ENCODE measurements at places on chromosomes 13 and 19. TPM values are rescaled to one million over a fixed set of nuclear protein-coding genes. Genes with fewer than 3 reads are reported as not detected.
A peak's percentile ranks its signal among the peaks of the same experiment; 100 is the strongest.

The PNPLA6 gene
- 60.1 TPM for total RNA-seq

The LMTK3 gene
- total RNA-seq = 0.42 TPM

The C13orf42 gene
- not detected for total RNA-seq

The TPTE2 gene
- not detected for total RNA-seq

The DOHH gene
- total RNA-seq = 19.5 TPM

The LIPE gene
- total RNA-seq = 3.6 TPM

The LRRC8E gene
- total RNA-seq = not detected

The MIR17HG gene
- 0.45 TPM for total RNA-seq

The LGALS4 gene
- total RNA-seq = 0.50 TPM

GRCh38 chr13:94243551-94243950 lies 235.9 kb downstream of the DCT start:
- DNase-seq = no peak

DNA sequence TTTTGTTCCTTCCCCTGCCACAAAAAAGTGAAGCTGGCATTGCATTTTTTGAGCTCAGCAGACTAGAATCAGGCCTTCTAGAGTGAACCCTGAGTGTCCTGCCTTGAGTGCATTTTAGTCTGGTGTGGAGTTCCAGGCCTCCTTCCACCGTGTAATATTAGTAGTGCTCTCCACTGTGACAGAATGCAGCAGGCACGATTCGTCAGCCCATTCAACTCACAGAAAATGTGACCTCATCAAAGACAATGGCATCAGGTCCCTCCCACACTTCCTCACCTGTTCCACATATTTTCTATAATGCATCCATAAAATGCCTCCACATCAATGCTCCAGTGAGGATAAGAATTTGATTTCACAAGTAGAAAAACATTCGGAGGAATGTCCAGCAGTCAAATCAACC lies 227.6 kb downstream of the FGF9 start:
- DNase-seq = no peak

DNA sequence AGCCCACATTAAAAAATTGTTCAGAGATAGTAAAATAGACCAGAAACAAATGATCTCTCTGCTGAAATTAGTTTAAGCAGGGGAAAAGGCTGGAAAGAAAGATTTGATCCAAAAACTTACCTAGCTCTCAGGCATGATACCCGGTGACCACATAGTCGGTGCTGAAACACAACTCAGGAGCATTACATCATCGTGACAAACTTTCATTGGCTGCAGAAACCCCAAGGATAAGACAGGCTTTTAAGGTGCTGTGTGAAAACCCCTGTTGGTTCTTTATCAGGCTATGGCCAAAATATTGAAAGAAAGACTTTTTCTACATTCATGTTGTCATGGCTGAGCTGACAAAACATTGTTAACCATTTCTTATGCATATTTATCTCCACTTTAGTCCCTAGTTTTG lies 171.7 kb upstream of the KLF12 start:
- DNase-seq = no peak

GRCh38 chr13:112760435-112760834 lies 70.6 kb downstream of the ATP11A start:
- no peak for DNase-seq

DNA sequence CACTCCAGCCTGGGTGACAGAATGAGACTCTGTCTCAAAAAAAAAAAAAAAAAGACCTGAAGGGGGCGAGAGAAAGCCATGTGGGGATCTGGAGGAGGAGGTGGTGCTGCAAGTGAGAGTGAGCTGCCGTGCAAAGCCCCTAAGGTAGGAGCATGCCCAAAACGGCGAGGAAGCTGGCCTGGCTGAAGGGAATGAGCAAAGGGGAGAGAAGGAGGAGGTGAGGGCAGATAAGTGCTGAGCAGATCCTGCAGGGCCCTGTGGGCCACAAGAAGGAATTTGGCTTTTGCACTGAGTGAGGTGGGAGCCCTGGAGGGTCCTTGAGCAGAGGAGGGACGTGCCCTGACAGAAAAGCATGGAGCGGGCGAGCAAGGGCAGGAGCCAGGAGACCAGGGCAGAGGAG lies 19.4 kb upstream of the ADGRE5 start:
- DNase-seq = no peak

GRCh38 chr19:56066152-56067023 lies 54.7 kb downstream of the ZNF787 start:
- DNase-seq = no peak

GRCh38 chr19:18648973-18649315 lies 12.1 kb downstream of the KLHL26 start:
- no peak for DNase-seq

- no peak for DNase-seq
Observed at GRCh38 chr19:50432221-50433028, at the start of gene MYBPC2. TSS of gene MYBPC2 (plus strand) at chr19:50432892. CDS start at chr19:50432954, 62 bp downstream.

DNA sequence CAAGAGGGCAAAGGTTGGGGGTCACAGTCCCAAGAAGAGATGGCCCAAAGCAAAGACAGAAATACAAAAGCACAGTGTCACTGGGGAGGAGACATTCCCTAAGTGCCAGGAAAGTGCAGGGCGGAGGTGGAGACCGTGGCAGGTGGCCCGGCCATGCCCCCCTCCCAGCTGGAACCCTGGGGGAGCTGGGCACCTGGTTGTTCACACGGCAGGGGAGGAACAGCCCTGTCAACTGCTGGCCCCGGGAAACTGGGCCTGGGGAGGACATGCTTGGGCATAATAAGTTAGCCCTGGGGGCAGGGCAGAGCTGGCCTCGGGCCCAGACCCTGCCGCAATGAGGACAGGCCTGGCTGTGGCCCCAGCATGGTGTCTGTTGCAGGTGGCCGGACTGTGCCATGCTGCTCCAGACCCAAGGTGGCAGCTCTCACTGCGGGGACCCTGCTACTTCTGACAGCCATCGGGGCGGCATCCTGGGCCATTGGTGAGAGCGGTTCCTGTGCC lies 7.4 kb downstream of the HPN start:
- no peak for DNase-seq

DNA sequence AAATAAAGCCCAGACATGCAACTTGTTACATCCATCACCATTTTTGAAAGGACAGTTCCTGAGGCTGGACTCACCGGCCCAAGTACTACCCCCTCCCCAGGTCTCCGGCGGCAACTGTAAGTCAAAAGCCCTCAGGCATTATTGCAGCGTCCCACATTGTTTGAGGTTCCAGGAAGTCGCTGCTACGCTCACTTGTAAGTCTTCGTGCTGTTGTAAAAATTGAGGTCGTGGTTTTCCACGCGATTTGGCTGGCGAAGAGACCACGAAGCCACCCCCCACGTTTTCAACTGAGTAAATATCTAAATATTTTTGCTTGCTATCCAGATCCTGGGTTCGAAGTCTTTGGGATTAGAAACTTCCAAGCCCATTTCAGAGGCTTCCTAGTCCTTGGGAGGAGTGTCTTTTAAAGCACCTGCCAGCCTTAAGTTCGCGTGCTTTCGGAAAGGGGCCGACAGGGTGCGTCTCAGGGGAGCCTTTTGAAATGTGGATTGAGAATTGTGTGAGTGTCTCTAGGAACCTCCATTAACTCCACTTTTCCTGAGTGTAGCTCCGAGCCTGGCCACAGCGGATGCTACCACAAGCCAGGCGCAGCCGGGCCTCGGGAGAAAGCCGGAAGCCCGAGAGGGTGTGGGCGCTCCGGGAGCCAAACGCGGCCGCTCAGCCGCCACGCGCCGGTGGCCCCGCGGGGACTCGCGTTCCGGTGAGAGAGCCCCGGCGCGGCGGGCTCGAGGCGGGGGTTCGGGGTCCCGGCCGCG lies 434 bp upstream of the FNDC3A start:
- DNase-seq = peak; percentile 93

DNA sequence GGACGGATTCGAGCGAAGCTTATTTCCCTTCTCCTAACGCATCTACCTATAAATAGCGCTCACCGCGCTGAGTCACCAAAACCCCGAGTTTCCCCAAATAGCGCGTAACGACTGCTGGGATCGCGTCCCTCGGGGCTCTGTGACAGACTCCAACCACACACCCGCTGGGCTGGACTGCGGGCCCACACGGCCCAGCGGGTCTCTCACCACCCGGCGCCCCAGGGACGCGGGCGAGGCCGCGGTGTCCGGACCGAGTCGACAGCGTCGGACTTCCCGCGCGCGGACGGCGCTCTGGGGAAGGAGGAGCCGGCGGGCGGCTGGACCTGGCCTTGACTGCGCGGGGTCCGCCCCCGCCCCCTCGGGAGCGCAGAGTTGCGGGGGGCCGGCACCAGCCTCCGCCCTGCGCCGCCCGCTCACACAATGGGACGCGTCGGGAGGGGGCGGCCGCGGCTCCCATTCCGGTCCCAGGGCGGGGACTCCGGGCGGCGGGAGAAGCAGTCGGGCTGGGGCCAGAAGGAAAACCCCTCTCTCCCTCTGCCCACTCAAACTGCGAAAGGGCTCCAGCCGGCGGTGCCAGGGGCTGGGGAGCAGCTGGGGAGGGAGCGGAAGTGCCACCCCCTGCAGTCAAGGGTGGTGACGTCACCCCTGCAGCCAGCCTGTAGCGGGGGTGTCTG lies 108.8 kb downstream of the KCNRG start:
- peak; percentile 99 for DNase-seq

- no peak for DNase-seq
Observed at GRCh38 chr19:55353356-55353802, 1.1 kb downstream of the COX6B2 start.

- DNase-seq = no peak
Observed at GRCh38 chr19:34336781-34337271, 28.2 kb upstream of the GPI start.

GRCh38 chr19:41095703-41096102 lies 7.5 kb downstream of the CYP2A13 start:
- no peak for DNase-seq

DNA sequence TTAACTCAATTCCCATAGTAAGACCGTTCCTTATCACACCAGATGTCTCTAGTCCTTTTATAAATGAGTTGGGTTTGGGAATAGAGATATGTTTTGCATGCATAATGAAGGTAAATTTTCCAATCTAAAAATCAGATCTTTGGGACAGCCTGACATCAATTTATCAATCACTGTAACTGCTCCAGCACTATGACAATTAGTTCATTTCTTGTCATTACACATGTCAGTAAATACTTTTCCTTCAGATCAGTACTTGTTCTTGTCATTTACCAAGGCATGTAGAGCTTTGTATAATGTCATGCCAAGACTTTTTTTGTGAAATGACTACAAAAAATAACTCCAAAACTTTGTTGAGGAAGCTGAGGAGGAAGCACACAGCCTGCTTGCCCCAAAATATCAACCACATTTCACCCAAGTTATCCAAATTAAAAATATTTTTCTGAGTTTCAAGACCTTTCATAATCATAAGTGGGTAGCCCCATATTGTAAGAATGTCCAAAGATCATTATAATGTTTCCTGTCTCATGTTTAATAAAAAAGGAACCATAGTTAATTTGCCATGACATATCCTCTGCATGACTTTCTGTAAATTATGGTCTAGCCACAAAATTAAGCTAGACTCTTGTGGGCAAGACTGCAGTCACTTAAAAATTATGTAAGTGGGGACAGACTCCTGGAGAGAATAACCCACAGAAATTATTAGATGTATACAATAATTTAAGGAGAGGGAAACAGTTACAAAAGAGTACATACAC lies 586.8 kb downstream of the TBC1D4 start:
- DNase-seq = no peak

- no peak for DNase-seq
Observed at GRCh38 chr13:47865883-47866282, 135.2 kb downstream of the SUCLA2 start.

- no peak for DNase-seq
Observed at GRCh38 chr19:39109641-39110040, 15.9 kb upstream of the PAK4 start.

- DNase-seq = no peak
Observed at GRCh38 chr13:92461831-92462230, 764.8 kb upstream of the GPC6 start.

DNA sequence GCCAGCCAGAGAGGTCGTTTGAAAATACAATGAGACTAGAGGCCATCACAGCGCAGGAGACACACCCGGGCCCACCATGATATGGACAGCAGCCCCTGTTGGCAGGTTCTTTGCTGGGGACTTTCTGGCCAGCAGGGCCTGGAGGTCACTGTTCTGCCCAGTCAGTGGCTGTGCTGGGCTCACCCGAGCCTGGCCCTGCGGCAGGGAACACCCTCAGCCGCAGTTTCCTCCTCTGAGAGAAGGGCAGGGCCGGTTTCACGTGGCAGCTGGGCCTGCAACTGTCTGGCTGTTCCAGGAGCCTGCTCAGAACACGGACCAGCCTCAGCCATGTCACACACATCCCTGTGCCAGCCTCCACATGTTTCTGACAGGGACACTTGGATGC lies 39.4 kb downstream of the ADPRHL1 start:
- no peak for DNase-seq

DNA sequence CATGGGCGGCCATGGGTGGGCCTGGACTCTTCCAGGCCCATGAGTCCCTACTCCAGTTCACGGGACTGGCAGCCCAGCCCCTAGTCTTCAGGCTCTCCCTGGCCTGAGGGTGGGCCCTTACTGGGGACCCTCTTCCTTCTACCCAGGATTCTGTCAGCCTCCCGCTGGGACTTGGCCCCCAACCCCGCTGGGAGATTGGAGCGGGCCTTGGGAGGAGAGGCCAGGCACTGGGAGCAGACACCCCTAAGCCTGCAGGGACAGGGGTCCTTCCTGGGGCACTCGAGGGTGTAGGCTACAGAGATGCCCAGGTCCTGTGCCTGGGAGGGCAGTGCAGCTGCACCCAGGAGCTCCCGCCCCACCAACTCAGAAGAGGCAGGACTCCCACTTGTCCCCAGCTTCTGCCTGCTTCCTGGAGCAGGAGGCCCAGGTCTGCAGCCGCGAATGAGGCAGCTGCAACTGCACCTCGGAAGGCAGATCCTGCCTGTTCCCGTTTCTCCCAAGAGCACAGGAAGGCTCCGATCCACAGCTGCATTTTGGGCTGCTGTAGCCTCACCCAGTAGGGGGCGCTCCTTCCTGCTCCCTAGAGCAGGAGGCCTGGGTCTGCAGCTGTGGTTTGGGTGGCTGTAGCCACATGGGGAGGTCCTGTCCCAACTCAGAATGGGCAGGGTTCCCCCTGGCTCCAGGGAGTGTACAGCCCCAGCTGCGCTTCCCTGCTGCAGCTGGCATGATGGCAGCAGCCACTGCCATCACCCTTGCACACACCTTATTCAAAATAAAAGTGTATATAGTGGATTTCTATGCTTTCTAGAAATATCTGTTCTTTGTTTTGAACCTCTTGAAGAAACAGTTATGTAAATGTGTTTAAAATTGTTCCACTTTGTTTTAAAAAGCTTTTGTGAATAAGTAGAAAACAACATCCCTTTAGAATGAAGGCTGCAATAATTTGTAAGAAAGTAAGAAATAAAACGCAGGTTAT lies 46.8 kb downstream of the TEX26 start:
- DNase-seq = peak; percentile 90

DNA sequence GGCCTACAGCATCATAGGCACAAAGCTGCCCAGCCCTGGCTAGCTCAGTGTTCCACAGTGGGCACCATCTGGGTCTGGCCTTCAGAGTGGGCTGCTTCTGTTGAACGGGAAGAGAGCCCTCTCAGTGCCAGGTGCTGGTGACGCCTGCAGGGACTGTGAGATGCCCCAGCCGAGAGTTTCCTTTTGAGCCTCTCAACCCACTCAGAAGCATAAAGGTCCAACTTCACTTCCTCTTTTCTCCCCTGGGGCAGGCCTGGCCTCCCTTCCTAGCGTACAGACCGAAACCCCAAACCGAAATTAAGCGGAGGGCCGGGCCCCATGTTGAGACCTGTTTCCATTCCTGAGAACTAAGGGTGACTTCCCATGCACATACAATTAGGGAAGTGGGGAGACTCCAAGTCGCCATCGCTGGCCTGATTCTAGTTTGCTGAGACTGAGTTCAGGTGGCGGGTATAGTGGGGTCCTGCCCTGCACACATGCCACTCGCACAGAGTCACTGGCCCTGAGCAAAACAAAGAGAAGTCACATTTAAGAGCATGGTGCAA lies 6.9 kb downstream of the RAB8A start:
- no peak for DNase-seq

- DNase-seq = peak; percentile 95
Observed at GRCh38 chr19:2575734-2576481, 100.0 kb downstream of the GADD45B start.

All from esophagus muscularis mucosa (tissue), 4 donors.